ENCODE measurements at places on chromosomes 4 and X. TPM values are rescaled to one million over a fixed set of nuclear protein-coding genes. Genes with fewer than 3 reads are reported as not detected.

Gene ZAR1
- not detected for total RNA-seq

Gene LNX1
- total RNA-seq = not detected

DNA sequence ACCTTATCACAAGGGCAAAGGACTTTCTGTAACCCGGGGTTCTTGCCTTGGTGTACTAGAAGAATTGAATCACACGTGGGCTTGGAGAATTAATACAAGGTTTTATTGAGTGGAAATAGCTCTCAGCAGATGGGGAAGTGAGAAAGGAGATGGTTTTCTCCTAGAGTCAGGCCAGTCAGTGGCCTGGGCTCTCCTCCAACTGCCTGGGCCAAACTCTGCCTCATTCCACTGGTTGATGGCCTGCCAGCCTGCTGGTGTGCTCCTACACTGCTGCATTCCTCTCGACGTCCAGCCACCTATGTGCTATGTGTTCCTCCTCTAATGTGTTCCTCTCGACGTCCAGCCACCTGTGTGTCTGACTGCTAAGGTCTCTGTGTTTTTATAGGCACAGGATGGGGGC is 35.3 kb upstream of the SPIN2A start:
- DNase-seq = no peak

DNA sequence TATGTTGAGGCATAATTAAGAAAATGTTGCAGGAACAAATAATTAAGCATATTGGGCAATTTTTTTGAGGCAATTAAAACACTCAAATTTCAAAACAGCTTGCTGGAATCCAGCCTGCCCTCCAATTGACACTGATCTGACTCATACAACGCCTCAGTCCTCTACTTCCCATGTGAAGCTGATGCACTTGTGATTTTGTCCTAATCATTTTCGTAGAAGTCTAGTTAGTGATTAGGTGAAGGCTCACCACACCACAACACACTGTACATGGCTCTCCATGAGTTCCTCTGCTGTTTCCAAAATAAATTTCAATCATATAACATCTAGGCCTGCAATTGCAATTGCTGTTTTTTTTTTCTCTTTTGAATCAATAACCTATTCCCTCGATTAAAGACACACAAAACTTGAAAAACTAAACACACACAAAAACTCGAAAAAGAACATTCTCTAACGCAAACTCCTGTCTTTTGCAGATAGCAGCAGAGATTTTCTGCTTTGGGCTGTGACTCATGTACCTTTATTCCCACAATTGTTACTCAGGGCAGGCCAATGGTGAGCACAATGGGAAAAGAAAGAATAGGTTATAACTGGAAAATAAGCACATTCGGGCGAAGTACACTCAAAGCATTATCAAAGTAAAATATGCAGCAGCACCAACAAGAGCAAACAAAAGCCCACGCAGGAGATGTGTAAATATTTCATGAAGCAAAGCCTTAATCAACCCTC is 1.7 kb downstream of the GPRIN3 start:
- no peak for DNase-seq

GRCh38 chr4:151227731-151228130 is 49.2 kb upstream of the PRSS48 start:
- no peak for DNase-seq

DNA sequence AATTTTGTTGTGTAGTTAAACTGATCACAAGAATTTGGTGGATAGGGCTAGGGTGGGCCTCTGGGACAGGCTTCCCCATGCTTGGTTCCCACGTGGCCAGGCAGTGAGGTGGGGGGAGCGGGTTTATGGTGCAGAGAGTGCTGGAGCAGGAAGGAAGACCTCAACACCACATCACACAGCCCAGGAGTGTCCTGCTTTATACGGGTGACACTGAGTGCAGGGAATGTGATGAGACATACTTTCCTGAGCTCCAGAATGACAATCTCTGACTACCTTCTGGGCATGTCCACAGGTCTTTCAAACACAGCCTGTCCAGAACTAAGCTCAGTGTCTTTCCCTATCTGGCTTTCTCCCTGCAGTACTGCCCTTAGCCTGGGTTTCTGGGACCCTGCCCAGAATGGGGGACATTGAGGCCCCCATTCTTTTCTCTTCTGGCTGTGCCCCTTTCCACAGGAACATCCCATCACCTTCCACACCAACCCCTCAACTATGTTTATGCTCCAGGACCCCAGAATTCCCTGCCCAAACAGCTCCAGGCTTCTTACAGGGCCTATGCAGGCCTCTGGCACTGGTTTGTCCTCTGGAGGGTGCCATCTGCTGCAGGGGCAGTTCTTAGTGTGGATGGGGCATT is 36.5 kb upstream of the RASL11B start:
- DNase-seq = no peak

DNA sequence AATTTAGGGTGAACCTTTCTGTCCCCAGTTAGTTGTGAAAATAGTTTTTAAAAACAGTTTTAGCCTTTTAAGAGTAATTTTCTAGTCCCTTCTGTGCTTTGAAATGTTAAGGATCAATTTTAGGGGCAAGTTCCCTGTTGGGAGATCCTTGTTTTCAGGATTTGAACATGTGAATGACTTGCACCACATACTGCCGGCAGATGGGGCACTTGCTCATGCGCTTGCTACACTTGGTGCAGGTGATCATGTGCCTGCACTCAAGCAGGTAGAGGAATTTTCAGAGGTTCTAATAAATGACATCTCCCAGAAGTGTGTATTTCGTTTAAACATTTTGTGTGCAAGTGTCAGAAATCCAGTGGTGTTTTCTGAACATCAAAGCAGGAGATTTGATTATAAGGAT is 195.9 kb downstream of the CHM start:
- DNase-seq = no peak

DNA sequence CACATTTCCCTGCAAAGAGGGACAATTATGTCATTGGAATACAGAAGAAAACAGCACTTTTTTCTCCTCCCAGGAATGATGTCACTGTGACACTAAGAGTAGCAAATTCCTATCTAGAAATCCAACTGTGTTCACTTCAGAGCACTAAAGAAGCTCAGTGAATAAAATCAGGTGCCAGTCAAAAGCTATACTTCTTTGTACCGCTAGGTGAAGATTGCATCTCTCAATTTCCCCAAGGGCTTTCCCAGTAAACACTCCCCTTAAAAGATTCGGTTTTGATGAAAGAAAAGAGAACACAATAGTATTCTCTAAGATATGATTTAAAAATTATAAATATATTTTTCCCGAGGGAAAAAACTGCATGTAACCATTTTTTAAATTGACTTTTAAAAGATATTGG is 104.7 kb upstream of the MID1 start:
- DNase-seq = no peak
